ENCODE measurements at places on chromosomes 4 and X.

GRCh38 chr4:159515314-159516025 lies 412.6 kb downstream of the RAPGEF2 start:
- DNase-seq, result no peak

DNA sequence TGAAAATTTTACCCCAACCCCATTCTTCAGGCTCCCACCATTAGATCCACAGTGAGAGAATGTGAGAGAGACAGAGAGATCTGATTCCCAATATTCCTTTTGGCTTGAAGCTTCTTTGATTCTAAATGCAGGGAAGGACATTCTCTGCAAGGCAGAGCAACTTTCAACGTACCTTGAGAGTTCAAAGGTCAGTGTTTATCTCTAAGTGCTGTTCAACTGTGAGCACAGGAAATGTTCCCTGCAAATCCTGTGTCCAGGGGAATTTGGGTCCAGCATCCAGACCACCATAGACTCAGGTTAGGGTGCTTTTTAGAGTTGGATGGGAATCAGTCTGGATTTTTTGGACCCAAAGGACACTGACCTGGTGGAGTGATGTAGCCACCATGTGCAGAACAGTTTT lies 97.4 kb downstream of the NHS start:
- DNase-seq, result no peak

GRCh38 chrX:12162420-12162819 lies 24.1 kb downstream of the FRMPD4 start:
- DNase-seq, result no peak

GRCh38 chrX:103879339-103879738 lies 47.3 kb upstream of the RAB9B start:
- DNase-seq, result no peak

- DNase-seq, result no peak
These were observed at the start of gene FAM133A for GRCh38 chrX:93673869-93674271. Gene FAM133A, plus strand, starts transcription at chrX:93674206. Its CDS starts 35,214 bp downstream, at chrX:93709420.

DNA sequence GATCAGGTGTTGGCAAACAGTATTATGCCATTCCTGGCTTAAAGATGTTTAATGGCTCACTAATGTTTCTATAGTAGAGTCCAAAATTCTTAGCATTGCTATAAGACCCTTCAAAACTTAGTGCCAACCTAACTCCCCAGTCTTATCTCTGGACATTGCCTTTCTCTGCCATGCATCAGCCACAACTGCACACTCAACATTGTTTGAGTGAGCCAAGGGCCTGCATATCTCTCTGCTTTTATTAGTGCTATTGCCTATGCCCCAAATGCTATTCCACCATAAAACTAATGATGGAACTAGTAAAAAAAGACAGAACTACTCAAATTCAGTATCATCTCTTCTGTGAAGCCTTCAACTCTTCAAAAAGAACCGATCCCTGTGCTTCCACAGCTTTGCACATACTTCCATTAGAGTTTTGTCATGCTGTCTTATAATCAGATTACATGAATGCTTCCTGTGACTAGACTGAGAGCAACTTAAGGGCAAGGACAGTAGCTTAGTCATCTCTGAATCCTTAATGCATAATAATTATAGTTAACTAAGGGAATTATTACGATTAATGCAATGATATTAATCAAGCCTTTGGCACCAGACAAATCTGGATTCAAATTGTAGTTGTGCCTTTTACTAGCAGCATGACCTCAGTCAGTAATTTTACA lies 53.7 kb downstream of the CHM start:
- DNase-seq, result no peak

DNA sequence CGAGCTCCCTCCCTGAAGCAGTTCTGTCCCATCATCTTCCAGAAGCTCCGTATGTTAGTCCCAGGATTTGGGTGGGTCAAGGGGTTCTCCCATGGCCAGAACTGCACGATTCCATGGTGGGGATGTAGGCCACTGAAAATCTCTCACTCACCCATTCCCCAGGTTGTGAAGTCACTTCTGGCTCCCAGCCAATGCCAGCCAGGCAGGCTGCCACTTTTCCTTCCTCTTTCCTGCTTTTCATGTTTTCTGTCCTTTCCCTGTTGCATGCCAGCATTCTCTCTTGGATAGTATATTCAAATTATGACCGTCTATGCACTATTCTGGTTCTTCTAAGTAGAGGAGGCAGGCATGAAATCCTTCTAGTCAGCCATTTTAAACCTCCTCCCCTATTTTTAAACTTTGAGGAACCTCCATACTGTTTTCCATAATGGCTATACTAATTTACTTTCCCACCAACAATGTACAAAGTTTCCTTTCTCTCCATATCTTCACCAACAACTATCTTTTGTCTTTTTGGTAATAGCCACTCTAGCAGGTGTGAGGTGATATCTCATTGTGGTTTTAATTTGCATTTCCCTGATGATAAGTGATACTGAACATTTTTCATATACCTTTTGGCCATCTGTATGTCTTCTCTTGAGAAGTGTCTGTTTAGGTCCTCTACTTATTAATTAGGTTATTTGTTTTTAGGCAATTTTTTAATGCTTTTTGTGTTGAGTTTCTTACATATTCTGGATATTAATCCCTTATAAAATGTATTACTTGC lies 182.1 kb upstream of the TET2 start:
- no peak for DNase-seq

- no peak for DNase-seq
These were observed 61.2 kb upstream of the RAI2 start for GRCh38 chrX:17922303-17922702.

DNA sequence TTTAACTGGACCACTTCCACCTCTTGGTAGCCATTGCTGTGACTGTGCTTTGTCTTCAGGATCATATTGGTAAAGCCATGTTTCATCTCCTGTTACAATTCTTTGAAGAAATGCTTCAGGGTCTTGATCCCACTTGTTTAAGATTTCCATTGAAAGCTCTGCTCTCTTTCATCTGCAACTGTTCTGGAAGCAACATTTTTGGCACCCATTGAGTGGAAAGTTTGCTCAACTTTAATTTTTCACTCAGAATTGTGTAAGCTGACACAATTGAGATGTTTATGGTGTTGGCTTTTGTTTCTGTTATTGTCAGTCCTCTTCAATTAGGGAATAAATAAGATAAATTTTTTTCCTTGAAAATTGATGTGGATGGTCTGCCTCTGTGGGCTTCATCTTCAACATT lies 237.4 kb downstream of the MAPK10 start:
- DNase-seq, result no peak

GRCh38 chr4:176726803-176727202 lies 65.9 kb downstream of the VEGFC start:
- DNase-seq, result no peak

DNA sequence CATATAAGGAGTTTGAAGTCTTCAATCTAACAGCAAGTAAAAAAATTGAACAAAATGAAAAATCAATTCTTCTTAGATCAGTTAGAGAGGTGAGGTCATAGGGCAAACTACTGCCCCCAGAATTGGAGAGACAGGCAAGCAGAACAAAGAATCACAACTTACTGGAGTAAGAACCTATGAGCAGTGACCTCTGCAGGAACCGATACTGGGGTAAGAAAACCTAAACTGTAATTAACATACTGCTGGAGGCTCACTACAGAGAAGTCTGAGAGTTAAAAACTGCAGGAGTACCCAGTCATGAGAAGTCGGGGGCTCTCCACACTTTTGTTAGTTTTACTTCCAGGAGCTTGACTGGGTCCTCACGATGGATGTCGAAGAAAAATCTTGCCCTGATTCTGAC lies 16.0 kb downstream of the CLDN22 start:
- no peak for DNase-seq

- DNase-seq, result no peak
These were observed 38.9 kb upstream of the CBR4 start for GRCh38 chr4:169048868-169049414.

- DNase-seq, result no peak
These were observed 4.3 kb upstream of the SLC4A4 start for GRCh38 chr4:71334465-71334882.

DNA sequence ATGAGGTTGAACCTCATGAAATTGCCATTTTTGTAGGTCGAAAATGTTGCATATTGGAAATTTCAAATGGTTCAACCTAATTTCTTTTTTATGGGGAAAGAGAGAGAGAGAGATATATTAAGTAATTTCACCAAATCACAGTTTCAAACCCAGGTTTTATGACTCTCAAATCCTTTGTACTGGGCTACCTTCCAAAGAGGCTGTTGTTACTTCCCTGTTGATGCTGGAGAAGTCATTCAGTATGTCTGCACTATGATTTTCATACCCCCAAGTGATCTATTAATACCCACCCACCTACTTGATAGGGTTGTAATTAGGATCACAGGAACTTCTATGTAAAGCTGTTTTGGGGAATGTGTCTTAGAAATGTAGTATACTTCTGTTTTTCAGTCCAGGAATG lies 109.9 kb downstream of the ZNF330 start:
- DNase-seq, result no peak

DNA sequence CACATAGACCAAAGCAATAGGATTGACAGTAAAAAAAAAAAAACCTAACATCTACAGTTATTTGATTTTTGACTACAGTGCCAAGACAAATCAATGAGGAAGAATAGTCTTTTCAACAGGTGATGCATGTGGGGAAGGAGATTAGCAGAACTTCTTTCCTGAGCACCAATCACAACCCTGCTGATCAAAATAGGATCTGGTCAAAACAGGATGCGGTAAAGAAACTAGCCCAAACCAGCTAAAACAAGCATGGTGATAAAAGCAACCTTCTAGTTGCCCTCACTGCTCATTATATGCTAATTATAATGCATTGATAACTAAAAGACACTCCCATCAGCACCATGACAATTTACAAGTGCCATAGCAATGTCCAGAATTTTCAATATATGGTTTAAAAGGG lies 667.5 kb downstream of the GRXCR1 start:
- DNase-seq, result no peak

GRCh38 chrX:107750263-107750662 lies 25.3 kb downstream of the TSC22D3 start:
- no peak for DNase-seq

- DNase-seq, result no peak
These were observed 206.0 kb upstream of the SLC7A11 start for GRCh38 chr4:138448169-138448568.

DNA sequence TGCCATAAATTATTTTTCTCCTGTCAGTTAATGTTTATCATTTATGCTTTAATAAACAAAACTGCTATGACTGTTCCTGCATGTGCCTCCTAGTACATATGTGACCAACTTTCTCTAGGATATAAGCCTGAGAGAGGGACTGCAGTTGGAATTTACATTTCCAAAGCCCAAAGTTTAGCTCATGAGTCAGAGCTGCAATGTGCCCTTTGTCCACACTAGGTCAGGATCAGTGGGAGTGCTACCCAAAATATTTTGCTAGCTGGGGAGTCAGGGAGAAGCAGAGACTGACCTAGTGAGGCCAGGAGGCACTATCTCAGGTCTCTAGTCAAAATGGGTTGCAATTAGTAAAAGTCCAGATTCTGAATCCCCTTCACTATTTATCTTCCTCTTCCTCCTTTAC lies 92.7 kb downstream of the AR start:
- DNase-seq, result no peak

DNA sequence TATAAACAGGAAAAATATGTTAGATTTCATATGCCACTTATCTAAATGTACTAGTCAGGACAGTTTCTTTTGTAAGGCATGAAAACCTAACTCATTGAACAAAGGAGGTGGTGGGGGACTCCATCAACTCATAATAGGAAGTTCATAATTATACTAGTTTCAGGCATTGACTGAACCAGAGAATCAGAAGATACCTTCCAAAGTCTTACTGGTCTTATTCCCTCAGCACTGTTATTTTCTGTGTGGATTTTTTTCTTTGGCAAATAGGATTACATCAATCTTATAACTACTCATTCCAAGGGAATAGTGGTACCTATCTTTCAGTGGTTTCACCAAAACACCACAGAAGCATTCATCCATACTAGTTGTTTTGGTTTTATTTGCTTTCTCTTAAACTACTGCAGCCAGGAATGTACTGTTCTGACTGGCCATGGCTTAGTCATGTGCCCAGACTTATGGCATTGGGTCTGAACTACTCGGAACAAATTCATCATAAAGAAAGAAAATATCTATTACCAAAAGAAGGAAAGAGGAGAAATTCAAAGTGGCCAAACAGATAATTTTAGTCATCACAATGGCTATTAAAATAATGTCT lies 273.9 kb downstream of the ARAP2 start:
- DNase-seq, result no peak

DNA sequence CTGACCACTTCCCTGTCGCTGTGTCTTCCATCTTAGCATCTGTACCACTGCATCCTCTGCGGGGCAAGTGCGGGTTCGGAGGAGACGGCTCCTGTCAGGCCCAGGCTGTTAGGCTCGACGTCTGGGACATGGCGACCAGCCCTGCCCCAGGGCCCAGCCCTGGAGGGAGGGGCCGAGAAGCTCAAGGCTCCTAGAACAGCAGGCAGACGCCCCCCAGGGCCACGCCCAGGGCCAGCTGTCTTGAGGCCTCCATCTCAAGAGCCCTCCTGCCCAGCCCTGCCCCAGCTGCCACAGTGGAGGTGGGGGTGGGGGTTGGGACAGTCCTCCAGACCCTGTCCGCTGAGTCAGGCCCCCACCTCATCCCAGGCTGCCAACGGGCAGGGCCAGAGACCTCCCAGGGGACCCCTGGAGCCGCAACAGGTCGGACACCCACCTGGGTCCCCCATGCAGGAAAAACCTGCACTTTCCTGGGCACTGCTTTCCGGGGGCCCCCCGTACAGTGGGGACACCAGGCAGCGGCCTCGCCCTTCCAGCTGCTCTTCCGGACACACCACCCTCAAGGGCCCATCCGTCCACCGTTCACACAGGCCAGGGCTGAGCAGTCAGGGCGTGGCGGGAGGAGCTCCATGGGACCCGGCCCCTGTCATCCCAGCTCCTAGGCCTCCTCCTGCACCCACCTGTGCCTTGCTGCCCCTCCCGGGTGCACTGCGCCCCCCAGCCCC lies 83.1 kb downstream of the FAM53A start:
- DNase-seq, result no peak

GRCh38 chr4:145852256-145852839 lies 86.3 kb downstream of the ZNF827 start:
- DNase-seq, result no peak

GRCh38 chr4:152258804-152259708 lies 276.8 kb downstream of the FBXW7 start:
- DNase-seq, result no peak

GRCh38 chrX:120358737-120359456 lies 3.0 kb upstream of the ATP1B4 start:
- DNase-seq, result no peak

GRCh38 chrX:19715711-19716638 lies 171.4 kb downstream of the SH3KBP1 start:
- DNase-seq, result no peak

- DNase-seq, result no peak
These were observed 23.6 kb downstream of the ANTXR2 start for GRCh38 chr4:80049402-80049801.

- no peak for DNase-seq
These were observed 284.3 kb downstream of the ARHGAP10 start for GRCh38 chr4:148016063-148016637.

DNA sequence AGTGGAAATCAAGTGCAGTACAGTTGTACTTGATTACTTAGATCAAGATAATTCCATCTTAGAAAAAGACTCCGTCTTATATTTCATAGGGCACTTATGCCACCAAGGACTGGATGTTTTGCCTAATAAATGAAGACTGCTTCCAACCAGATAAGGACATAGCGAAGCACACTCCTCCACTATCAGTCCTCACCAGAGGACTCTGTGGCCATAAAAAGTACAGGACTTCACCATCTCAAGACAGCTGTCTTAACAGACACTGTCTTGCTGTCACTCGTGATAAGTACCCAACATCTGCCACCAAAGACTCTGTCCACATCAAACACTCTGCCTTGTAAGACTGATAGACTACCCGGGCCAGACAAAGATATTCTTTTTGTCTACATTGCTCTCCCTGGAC lies 352.0 kb downstream of the TRAM1L1 start:
- no peak for DNase-seq

- DNase-seq, result no peak
These were observed 347.8 kb upstream of the PITX2 start for GRCh38 chr4:110970642-110971041.

- no peak for DNase-seq
These were observed 101.4 kb downstream of the BTC start for GRCh38 chr4:74692972-74693371.
